ENCODE measurements at places on chromosomes 4 and X.

DNA sequence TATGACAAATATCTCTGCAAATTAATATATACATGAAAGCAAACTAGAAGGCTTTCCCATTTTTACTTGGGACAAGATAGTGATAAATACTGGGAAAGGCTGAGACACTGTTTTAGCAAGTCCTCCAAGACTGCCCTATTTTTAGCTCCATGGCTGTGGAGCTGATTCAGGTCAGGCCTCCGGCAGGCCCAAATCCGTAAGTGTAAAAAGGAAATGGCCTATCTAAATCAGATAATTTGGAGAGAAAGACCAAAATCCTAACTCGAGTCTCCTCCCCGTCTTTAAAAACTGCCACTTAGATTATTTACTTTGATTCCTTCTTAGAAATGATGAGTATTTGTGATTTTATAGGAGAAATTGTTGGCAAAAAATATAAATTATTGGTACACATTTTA lies 2.9 kb downstream of the OTUD4 start:
- no peak for DNase-seq

GRCh38 chrX:133007458-133007857 lies 49.0 kb upstream of the HS6ST2 start:
- no peak for DNase-seq

DNA sequence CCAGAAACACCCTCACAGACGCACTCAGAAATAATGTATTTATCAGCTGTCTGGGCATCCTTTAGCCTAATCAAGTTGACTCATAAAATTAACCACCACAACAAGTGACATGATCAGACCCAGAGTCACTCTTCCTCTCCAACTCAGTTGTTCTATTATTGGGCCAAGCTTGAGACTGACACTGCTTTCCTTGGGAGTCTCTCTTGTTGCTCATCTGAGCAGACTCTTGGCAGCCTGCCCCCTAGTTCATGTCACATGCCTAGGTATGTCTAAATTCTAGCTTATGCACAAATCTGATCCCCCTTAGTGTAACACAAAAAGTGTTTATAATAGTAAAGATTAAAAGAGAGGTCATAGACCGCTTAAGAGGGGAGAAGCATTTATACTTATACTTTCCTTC lies 72.6 kb upstream of the ADAMTS3 start:
- no peak for DNase-seq

- DNase-seq = peak; percentile 6
Measured at GRCh38 chr4:108148316-108148715, 20.4 kb downstream of the LEF1 start.

- DNase-seq = peak; percentile 9
Measured at GRCh38 chr4:155025762-155026457, 182.5 kb upstream of the NPY2R start.

- no peak for DNase-seq
Measured at GRCh38 chrX:1389181-1389992, 2.5 kb downstream of the SLC25A6 start.

GRCh38 chr4:101258883-101259282 lies 88.4 kb downstream of the PPP3CA start:
- DNase-seq = peak; percentile 14

DNA sequence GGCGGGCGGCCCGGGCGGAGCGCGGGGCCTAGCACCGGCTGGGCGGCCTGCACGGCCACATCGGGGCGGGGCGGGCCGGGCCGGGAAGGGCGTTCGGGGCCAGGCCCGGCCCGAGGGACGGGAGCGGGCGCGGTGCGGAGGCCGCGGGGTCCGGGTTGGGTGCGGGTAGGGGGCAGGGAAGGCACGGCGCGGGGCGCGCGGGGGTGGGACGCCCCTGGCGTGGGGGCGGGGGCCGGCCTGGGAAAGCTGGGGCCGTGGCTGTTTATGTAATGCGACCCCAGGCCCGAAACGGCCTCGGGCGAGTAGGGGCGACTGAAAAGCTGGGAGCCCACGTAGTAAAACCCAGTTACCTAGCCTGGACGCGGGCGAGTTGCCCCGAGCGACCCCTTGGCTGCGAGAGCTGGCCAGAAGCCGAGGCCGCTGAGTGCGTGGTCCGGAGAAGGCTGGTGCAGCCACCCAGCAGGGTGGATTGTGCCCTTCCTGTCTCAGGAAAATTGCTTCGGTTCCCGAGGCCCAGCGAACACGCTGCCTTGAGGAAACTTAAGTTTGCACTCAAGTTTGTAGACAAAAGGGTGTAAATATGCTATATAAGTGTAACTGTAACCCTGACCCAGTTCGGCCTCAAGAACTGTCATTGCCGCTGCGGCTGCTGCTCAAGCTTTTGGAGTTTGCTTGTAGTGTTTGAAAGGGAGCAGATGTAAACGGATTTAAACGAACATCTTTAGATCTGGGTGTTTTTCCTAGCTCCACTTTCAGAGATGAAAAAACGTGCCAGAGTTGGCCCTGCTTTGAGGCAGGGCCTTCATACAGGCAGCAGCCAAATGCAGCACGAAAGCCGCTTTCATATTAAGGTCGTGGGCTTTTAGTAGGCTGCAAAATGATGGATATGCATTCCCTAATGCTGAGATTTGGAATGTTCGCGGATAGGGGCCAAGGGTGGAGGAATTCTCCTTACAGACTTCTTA lies 674 bp downstream of the SEC24B start:
- DNase-seq = peak; percentile 27

DNA sequence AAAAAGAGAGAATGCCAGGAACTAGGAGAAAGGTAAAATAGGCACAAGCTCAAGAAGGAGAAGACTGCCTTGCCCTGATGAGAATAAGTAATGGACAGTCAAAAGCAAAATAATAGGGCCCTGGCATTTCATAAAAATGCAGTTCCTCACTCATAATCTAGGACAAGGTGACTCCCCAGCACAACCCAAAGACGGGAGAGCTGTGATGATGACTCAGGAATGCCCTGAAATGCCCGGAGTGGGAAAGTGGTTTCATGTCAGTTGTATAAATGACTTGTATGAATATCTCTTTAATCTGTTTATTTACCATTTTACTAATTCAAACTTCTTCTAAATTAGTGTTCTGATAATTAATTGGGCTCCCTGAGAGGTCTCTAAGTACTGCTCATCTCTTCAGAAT lies 28.8 kb upstream of the SETD7 start:
- DNase-seq = no peak

- no peak for DNase-seq
Measured at GRCh38 chrX:69046996-69047490, 118.2 kb downstream of the PJA1 start.

- no peak for DNase-seq
Measured at GRCh38 chr4:128031756-128032384, 29.2 kb upstream of the LARP1B start.

DNA sequence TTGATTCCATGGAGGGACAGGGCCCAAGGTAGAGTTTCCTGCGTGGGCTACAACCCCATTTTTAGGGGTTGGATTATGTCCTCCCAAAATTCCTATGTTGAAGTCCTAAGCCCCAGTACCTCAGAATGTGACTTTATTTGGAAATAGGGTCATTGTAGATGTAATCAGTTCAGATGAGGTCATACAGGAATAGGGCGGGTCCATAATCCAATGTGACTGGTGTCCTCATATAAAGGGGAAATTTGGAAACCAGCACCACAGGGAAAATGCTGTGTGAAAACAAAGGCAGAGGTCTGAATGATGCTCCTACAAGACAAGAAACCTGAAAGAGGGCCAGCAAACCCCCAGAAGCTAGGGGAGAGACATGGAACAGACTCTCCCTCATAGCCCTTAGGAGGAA lies 31.1 kb upstream of the MAMLD1 start:
- DNase-seq = no peak

DNA sequence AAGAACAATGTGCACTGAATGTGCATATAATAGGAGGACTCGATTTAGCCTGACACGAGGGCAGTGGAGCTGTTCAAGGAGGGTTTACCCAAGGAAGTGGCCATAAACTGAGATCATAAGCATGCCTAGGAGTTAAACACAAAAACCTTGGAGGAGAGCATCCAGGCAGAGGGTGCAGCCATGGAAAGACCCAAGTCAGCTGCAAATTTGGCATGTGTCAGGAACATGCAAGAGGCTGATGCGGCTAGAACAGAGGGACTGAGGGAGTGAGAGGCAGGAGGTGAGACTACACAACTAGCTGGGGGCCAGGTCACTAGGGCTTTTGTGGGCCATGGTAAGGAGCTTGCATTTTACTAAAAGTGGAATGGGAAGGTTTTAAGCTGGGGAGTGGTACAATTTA lies 55.6 kb downstream of the PRPS1 start:
- DNase-seq = no peak

Measured in fibroblast of skin of scalp (primary cell).